ENCODE measurements at places on chromosomes 2 and 18.

DNA sequence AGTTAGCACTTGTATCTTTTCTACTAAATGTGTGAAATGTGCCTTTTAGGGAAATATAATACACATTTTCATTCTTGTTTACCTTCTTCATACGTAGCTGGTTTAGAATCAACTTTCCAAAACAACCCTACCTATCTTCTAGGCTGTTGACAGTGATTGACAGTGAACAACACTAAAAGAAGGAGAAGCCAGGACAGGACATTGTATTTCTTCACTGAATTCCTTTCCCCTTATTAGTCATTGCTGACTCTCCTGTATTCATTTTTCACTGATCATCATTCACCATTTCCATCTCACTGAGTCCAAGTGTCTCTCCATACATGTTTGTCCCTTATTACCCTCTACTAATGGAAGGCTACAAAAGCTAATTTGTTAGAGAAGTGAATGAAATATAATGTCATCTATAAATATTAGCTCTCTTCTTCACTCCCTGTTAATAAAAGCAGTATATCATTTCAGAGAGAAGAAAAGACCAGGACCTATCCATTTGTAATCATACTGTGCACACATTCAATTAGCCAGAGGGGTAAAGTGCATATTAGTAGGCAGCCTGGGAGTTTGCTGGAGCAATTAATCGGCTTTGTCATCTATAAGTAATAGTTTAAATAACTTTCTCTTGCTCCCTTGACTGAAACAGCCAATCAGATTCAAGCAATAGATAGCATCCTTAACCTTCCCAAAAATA, 192.5 kb upstream of the FOSL2 start:
- DNase-seq: no peak

DNA sequence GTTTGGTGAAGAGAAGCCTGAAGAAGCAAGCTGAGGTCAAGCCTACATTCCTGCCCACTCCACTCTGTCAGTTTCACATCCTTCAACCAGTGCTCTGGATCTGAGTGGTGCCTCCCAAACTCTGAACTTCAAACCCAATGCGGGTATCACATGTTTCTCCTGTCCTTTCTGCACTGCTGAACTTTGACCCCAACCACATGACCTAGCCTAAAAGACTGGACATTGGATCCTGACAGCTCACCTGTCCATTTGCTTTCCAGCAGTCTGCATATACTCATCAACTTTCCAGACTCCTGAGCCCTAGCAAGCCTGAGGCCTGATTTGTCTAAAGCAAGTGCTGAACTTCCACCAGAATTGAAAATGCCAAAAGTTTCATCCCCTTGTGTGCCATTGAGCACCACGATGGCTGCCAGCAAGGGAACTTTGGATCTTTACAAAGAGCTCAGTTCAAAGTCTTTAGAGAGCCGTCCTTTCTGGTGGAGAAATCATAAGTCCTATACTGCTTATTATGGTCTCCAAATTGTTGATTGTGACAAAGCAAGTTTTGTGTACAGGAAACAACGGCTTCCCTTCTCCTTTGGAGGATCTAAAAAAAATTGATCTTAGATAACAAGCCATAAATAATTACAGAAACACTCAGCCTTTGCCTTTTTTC, 37.6 kb upstream of the ITGA6 start:
- no peak for DNase-seq

DNA sequence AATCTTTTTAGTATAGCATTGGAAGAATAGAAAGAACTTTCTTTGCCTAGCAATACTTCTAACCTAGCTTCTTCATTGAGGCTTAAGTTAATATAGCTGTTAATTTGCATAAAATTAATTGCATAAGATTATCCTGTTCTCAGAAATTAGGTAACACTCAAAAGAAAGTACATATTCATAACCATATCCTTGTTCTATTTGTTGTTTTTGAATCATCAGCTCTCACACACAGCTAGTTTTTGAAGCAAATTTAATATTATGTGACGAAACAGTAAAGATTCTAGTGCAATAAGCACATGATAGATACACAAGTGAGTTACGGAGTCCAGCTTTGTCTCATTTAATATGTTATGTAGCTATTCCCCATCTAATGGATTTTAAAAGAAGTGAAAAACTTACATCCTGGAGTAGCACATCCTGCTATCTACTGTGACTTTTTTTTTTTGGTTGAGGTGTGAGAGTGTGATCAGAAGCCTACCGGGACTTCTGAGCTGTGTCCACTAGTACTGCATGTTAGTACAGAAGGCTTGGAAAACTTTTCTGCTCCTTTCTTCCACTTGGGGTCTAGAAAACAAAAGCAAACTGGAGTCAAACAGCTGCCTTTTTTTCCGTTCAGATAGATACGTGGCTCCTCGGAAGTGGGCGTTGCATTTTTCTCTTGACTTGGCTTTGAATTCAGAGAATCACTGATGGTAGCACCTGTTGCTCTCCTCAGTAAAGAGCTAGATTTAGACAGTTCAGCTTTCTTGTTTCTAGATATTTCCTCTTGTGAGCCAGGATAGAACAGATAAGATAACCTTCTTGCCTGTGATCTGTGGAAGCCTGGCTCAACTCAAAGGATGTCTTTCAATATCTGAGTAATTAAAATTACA, 27.2 kb downstream of the KDM3A start:
- DNase-seq: no peak

- DNase-seq: no peak
Observed at GRCh38 chr2:217168496-217168895, 308.6 kb upstream of the TNP1 start.

DNA sequence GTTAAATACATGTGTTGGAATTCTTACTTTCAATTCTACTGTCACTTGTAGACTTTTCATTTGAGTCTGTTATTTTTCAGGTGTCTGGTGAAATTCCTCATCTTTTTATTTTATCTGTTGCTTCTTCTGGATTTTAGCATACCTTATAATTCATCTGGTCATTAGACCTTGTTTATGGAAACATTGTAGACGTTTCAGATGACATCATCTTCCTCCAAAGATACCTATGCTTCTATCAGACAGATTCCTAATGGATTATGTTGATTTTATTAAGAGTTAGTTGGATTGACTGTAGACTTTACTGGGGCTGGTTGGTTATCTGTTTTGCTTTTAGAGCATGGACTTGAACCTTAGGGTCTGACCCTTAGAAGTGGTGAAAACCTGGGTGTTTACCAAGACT, 15.3 kb upstream of the MFSD2B start:
- no peak for DNase-seq

- no peak for DNase-seq
Observed at GRCh38 chr2:9678544-9678943, 47.7 kb upstream of the YWHAQ start.

- DNase-seq: no peak
Observed at GRCh38 chr2:174044556-174044955, 79.4 kb upstream of the SP3 start.

GRCh38 chr2:97931858-97932225, 63.9 kb downstream of the TMEM131 start:
- DNase-seq: no peak

- no peak for DNase-seq
Observed at GRCh38 chr18:37303009-37303408, 262.6 kb downstream of the CELF4 start.

DNA sequence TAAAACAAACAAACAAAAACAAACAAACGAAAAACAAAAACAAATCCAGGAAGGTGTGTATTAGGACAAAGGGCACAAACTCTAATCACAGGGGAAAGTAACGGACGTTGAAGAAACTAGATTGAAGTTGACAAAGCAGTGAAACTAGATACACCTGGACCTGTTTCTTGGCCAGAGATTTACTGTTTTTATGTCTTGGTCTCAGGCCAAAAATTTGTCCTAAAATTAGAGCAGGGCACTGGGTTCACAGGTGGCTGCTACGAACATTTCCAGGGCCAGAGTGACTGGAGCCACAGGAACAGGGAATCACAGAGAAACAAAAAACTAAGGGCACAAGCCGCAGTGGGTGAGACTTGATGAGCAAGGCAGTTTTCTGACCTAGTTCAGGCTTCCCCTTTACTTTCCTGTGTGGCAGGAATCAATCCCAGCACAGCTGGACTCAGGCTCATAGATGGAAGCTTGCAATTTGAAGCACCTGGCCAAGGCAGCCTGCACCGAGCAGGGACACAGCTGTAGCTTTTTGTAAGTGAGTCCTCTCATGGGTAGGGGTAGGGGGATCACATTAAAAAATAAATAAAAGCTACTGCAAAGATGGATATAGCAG, 329.4 kb downstream of the DLGAP1 start:
- DNase-seq: no peak

DNA sequence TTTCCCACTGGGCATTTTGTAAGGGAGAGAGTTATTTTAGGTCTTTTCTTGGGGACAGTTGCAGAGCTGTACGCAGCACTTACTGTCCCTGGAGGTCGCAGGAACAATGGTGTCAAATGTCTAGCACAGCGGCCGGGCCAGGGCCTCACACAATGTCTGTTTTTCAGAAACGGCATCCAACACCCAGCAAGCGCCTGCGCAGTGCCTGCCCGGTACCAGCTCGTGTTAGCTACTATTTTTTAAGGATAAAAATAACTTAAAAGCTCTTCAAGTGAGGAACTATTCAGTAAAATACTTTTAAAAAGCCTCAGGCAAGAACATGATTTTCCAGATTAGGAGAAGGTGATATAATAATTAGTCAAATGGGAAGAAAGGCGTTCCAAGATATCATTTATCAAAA, 90.0 kb downstream of the MBP start:
- DNase-seq: no peak

GRCh38 chr2:107591561-107592279, 235.0 kb upstream of the RGPD4 start:
- DNase-seq: no peak

GRCh38 chr18:79796531-79797405, 970 bp upstream of the KCNG2 start:
- no peak for DNase-seq

DNA sequence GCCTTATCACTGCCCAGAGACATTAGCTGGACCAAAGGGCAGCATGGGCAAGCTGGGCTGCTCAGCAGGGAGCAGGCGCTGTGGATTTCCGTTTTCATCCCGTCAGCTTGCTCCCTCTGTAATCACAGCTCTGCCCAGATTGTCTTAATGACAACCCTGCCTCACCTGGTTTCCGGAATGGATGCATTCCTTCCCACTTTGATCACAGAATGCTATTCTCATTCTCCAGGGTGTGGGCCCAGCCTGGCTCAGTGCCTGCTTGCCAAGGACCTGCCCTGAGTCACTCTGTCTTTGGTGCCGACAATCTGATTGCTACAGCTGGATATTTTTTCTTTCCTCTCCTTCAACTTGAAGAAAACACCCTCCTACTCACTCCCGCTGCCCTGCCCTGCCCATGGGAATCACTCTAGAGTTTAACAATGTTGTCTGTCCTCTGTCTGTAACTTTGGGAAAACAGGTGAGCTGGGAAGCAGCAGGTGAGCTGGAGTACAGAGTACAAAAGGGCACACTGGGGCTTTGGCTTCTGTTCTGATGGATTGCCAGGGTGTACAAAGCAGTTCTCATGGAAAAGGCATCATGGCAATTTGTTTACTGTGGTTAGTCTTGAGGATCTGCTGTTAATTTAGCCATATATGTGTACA, 27.2 kb upstream of the FAM136A start:
- no peak for DNase-seq

DNA sequence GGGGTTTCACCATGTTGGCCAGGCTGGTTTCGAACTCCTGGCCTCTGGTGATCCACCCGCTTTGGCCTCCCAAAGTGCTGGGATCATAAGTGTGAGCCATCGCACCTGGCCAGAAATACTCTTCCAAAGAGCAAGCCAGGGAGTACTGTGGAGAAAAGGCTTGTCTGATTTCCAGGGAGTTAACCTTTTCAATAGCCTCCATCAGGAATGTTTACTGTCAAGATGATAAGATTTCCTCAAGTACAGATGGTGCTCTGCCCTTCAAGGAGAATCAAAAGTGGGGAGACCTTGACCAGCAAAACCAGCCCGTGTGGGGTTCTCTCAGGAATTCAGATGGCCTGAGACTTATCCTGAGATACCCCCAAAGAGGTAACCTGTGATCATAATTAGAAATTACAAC, 237.2 kb downstream of the PRKCE start:
- no peak for DNase-seq

Data from AG04450 (cell line).